Stimulated activated CD4-positive, alpha-beta T cell treated with anti-CD3 and anti-CD28 coated beads, Interleukin-15, amount 100 ng/mL, for 1 hour (primary cell): ENCODE measurements at places on chromosomes 1 and 21.

GRCh38 chr1:161018631-161018930 lies 2.4 kb downstream of the F11R start:
- no peak for DNase-seq

- DNase-seq: no peak
These were observed 161.5 kb upstream of the KIAA0040 start for GRCh38 chr1:175354080-175354479.

GRCh38 chr1:79460773-79461436 lies 454.4 kb upstream of the ADGRL4 start:
- no peak for DNase-seq

DNA sequence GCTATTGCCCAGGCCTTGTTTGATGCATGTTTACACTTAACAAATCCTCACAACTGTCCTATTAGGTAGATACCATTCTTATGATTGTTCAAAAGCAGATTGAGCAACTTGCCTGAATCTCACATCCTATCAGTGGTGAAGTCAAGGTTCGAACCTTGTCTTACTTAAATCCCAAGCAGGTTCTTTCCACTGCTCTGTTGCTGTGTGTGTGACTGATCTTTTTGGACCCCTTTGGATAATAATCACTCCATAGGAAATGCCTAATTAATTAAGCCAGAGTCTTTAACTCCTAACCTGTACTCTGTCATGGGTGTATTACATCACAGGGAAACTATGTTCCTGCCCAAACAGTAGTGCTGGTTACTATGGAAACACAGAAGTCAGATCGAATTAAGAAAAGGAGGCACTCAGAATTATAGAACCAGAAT lies 84.2 kb downstream of the SPATA46 start:
- no peak for DNase-seq

GRCh38 chr1:235649368-235650163 lies at the start of gene GNG4:
TSS of gene GNG4 (minus strand) at chr1:235649784. CDS start at chr1:235583838, 65,946 bp downstream.
- DNase-seq: no peak

DNA sequence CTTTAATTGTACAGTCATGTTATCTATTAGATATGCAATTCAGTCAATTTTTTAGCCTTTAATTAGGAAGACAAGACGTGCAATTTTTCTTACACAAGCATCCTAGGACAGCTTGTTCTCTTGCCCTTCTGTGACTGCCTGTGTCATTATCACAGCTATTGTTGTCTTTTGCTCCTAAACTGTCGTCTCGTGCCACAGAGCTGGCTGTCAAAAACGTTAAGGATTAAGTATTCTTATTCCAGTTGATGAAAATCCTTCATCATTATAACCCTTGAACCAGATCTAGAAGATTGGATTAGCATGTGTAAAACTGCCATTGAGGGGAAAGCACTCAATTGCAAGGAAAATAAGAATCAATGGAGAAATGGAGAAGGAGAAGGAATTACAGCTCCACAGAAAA lies 43.8 kb upstream of the AIM2 start:
- DNase-seq: no peak

GRCh38 chr1:218451415-218451814 lies 106.3 kb downstream of the TGFB2 start:
- DNase-seq: no peak

GRCh38 chr21:40760821-40761220 lies 86.1 kb downstream of the DSCAM start:
- no peak for DNase-seq

DNA sequence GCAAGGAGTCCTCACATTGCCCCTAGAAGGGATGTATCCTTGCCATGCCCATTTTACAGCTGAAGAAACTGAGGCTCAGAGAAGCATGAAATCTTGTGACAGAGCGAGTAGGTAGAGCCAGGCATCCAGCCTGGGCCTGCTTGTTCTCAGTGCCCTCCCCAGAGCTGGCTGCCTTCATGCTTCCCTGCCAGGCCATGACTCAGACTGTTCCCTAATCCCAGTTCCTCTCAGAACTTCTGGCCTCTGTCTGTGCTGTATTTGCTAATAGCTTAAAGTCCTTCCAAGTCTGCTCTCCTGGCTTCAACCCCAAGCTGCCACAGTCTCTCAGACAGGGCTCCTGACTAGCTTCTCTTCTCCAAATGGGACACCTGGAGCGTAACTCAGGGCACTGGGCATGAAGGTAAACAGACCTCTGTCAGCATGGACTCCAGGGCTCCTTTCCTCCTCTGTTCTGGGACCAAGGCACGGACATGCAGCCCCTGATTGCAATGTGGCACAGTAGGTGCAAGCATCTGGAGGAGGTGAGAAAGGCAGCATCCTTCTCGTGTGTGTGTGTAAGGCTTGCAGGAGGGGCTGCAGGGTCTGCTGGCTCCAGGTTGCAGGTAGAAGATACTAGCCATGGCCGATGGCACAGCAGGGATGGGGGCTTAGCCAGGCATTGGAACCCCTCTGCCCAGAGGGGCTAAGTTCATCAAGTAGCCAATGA lies 122.7 kb downstream of the HMGB4 start:
- no peak for DNase-seq

GRCh38 chr1:152965853-152966252 lies 4.6 kb upstream of the SPRR4 start:
- DNase-seq: no peak

GRCh38 chr1:153760440-153760839 lies 14.8 kb upstream of the SLC27A3 start:
- DNase-seq: no peak

GRCh38 chr1:26127235-26128163 lies 15.9 kb downstream of the PDIK1L start:
- DNase-seq: no peak

GRCh38 chr1:6300342-6301048 lies 39.6 kb upstream of the GPR153 start:
- no peak for DNase-seq

DNA sequence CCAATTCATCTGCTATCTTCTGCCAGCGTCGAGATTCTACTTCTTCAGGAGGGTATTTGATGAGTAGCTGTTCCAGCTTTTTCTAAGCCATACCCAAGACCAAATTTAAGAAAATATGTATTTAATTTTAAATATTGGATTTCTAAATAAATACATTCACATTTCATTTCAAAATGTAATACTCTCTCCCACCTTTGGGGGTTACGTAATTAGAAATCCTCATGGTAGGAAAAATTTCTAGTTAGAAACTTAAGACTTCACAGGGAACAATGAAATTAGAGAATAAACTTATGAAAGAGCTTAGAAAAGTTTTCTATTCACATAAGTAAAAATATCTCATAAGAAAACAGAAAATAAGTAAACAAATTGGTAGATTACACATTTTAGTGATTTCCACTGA lies 102.9 kb downstream of the ZZZ3 start:
- no peak for DNase-seq

GRCh38 chr1:21696931-21697330 lies 27.8 kb upstream of the RAP1GAP start:
- no peak for DNase-seq

GRCh38 chr1:160834945-160835565 lies 27.6 kb downstream of the CD244 start:
- DNase-seq: no peak

DNA sequence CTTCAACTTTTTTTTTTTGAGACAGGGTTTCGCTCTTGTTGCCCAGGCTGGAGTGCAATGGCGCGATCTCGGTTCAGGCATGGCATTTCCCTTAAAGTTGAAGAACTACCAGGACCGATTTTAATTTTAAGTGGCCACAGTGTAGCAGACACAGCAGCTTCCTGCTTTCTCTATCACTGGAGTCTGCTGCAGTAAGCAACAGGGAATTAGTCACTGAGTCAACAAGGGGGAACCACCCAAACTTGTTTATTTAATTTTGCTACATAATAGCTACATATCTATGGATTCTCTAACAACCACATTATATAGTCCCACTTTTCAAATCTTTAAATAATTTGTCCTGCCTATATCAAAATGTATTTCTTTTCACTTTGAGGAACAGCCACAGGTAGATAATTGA lies 12.5 kb upstream of the TNNI3K start:
- DNase-seq: no peak

DNA sequence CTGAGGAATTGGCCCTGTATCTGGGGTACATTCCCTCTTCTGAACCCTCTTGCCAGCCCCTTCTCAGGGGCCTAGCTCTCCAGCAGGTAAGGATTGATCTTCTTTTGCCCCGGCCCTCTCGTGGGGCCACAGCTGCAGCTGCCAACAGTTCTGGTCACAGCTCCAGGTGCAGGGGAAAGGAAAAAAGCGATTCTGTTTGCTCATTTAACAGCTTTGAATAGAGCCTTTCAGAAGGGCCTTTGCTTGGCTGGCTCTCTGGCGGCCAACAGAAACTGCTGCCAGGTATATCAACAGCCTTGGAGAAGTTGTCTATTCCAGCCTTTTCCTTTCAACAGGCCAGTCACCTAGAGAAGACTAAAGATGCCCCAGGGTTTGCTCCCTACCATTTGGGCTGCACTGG lies 16.1 kb upstream of the FMOD start:
- DNase-seq: no peak

DNA sequence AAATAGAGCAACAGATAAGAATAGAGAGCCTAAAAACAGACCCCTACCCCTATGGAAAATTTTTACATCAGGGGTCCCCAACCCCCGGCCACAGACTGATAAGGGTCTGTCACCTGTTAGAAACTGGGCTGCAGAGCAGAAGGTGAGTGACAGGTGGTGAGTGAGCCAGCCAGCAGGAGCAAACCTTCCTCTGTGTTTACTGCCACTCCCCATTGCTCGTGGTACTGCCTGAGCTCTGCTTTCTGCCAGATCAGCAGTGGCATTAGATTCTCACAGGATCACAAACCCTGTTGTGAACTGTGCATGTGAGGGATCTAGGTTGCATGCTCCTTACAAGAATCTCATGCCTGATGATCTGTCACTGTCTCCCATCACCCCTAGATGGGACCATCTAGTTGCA lies 174.1 kb downstream of the FOXD2 start:
- DNase-seq: no peak

DNA sequence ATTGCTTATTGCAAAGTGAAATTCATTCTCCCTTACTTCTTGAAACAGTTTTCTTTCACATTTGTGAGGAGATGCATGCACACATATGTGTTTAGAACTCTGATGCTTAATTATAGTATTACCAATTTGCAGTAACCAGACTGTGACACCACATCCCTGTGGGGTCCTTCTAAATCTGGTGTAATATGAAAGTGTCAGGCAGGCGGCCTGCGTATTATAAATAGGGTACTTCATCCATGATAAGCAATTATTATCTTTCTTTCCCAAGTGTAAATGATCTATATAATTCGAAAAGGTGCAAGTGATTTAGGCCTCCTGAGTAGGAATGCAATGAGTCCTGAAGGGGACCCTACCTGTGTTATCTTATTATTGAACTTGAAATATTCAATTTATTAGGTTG lies 876 bp downstream of the EFCAB7 start:
- no peak for DNase-seq

DNA sequence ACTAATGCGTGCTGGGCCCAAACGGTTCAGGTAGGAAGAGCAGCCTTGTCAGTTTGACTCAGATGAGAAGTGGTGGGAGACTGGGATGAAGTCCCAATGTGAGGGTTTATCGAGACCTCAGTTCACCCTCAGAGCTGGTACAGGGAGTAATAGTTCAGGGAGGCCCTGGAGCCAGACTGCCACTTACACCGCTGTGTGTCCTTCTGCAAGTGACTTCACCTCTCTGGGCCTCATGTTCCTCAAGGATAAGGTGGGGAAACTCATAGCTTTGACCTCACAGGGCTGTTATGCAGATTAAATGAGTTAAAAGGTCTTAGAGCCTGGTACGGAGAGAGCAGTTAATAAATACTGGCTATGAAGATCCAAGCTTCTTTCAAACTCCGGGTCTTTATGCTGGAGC lies 219.9 kb downstream of the TRABD2B start:
- DNase-seq: no peak

DNA sequence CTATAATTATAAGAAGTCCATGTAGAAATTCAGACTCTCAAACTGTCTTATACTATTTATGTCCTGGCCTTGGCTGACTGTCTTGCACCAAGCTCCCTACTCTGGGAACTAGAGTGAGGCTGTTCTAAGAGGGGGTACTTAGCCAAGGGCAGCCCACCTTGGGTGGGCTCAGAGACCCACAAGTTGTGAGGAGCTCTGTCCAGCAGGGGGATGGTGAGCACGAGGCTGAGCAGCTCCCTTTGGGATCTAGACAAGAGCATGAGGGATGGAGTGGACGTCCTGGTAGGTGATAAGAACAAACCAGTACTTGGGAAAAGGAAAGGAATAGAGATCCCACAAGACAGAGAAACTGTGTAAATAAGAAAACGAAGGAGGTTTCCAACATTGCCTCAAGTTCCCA lies 127.1 kb upstream of the SLC44A3 start:
- no peak for DNase-seq

DNA sequence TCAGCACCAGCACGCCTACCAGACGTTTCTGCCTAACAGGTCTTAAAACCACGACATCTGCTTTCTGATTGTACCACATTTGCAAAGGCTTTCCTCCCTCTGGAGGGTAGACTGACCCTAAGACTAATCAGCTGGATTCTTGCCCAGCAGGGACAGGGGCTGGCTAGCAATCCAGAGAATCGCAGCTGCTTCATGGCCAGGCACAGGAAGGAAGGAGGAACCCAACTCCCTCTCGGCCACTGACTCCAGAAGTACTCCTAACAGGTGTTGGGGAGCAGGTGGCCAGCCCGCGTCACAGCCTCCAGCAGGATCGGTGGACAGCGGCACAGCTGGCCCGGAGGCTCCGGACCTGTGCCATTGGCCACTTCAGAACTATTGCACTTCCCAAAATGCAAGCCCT lies 180.8 kb downstream of the NPHP4 start:
- no peak for DNase-seq

DNA sequence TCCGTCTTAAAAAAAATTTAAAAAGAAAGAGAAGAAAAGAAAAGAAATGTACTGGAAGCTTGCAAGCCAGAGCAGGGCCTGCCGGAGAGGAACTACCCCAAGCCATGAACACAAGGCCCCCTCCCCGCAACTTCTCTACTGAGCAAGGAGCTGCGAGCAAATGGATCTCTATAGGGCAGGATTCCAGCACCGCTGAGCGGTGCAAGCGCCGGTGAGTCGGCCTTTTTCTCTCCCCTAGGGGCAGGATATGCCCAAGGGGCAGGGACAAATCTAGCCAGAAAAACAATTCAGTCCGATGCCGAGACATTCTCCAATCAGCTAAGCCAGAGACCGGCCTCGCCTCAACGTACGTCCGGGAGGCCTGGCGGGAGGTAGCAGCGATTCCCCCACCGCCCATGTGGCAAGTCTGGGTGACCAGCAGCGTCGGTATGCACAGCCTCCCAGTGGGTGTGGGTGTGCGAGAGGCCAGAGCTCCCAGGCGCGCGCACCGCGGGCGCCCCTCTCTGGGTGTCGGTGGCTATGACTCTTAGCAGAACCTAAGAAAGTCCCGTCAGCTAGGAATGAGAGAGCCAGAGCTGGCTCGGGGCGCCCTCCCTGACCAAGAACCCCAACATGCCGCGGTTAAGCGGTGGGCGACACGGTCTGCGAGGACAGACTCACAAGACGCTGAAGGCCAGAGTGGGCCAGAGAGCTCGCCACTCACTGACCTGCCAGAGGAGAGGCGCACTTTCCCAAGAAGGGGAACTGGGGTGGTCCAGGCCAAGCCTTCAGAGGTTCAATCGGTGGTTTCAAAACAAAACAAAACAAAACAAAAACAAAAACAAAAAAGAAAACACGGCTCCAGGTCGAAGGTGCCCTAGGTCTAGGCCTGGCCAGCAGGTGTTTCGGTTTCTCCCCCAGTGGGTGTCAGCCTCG lies 1.9 kb downstream of the CSMD2 start:
- DNase-seq: no peak
